ENCODE measurements at places on chromosomes 1 and 21. TPM values are rescaled to one million over a fixed set of nuclear protein-coding genes. Genes with fewer than 3 reads are reported as not detected.

DNA sequence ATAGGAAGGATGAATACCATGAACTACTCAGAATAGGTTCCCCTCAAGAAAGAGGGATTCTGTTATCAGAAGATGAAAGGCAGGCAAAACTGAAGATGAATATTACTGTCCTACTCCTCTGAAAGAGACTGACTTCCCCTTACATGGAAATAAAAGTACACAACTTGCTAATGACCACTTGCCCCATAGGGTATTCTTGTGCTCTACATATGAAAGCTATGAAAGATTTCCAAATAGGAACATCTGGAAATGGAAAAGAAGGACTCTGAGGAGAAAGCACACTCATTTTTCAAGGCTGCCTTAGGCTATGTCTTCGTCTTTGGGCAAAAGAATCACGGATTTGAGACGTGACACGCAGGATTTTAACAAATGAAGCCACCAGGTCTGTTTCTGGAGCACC is 170.1 kb upstream of the DAB1 start:
- DNase-seq = no peak

DNA sequence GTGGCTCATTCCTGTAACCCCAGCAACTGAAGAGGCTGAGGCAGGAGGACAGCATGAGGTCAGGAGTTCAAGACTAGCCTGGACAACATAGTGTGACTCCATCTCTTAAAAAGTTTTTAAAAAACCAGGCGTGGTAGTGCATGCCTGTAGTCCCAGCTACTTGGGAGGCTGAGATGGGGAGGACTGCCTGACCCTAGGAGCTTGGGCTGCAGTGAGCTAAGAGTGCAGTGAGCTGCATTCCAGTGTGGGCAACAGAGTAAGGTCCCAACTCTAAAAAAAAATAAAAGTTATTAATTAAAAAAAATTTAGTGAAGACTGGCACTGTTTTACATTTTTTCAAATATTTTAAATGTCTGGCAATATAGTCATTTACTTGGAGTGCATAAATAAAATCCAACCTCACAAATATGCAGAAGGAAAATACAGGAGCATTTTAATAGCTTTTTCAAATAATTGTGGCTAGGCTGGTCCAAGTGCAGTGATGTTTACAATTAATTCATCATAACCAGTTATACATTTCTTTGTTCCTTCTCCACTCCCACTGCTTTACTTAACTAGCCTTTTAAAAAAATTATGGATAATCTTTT is 10.8 kb downstream of the ZBTB8OS start:
- DNase-seq = no peak

SYT14 gene
- 8.8 TPM for total RNA-seq

- DNase-seq = no peak
Measured at GRCh38 chr1:204110894-204111633, 38.1 kb downstream of the SOX13 start.

- no peak for DNase-seq
Measured at GRCh38 chr1:209926045-209926444, 12.0 kb upstream of the SYT14 start.

PLPPR5 gene
- total RNA-seq = 0.79 TPM

GRCh38 chr1:22509815-22510214 is 53.5 kb upstream of the EPHA8 start:
- no peak for DNase-seq

MLLT11 gene
- total RNA-seq = 13.0 TPM

VASH2 gene
- total RNA-seq = 76.1 TPM

DNA sequence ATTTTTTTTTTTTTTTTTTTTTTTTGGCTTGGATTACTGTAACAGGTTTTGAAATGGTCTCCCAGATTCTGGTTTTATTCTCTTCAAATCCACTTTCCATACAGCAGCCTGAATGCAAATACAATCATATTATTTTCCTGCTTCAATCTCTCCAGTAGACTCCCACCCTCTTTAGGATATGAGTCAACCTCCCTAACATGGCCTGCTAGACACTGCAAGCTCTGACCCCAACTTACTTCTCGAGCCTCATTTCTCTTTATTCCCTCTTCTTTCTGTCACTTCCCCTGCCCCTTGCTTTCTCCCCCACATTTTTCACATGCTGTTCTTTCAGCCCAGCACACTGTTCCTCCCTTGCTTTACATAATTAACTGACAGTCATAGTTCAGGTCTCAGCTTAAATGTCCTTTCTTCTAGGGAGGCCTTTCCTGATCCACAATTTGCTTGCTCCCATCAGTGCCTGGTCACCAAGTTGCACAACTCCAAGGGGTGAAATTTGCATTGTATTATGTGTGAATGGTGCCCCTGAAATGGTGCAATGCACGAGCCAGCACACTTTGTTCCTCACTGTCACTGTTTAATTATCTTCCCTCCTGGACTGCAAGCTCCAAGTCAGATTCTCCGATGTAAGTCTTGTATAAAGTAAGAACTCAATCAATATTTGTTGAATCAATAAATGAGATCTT is 22.1 kb upstream of the IL19 start:
- DNase-seq = no peak

GRCh38 chr1:95002540-95003432 is 70.0 kb downstream of the ALG14 start:
- no peak for DNase-seq

DNA sequence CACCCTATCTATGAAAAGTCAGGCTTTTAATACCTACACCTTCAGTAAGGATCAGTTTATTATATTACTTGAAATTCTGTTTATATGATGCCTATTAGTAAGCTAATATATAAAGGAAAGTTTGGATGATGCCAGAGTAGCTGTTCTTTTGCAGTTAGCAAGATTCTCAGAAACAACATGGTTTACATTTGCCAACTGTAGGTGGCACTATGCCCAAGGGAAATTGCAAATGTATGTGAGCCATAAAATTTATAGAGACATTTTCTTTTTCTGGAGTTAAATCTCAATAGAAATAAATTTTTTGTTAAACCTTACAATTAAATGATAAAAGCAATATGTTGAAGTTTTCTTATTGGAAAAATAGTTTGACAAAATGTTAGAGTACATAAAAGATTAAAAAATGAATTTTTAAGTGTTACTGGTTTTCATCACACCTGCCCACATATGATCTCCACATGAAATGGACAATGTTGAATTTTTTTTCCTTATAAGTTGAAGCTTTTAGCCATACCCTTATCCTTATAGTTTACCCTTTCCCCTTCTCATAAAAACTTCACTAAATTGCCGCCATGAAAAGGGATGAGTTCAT is 32.1 kb upstream of the EPHX4 start:
- no peak for DNase-seq

NUP210L gene
- not detected for total RNA-seq

PPCS gene
- total RNA-seq = 36.7 TPM

DNA sequence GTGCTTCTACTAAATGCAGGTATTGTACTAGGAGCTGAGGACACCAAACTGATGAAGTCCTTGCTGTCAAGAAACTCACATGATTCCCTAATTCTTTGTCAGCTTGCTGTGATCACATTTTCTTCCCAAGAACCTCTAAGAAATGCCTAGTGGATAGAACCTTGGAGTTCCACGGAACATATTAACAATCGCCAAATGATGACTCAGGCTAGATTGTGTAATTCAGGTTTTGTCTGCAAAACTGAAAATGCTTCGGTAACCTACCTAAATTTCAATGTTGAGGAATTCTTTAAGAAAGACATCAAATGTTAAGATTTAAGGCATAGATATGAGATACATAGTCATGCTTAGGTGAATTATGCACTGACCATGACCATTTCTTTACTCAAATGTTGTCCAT is 1.7 kb upstream of the GADD45A start:
- DNase-seq = no peak

GRCh38 chr1:241475671-241476070 is 43.9 kb downstream of the FH start:
- DNase-seq = no peak

HSD3B2 gene
- total RNA-seq = not detected

RIPK4 gene
- total RNA-seq = 3.6 TPM

GRCh38 chr1:151418081-151418480 is 18.7 kb downstream of the PSMB4 start:
- no peak for DNase-seq

- DNase-seq = no peak
Measured at GRCh38 chr21:27505516-27505915, 538.6 kb upstream of the ADAMTS5 start.

- DNase-seq = no peak
Measured at GRCh38 chr1:47521034-47521881, 83.4 kb downstream of the FOXD2 start.

GRCh38 chr1:59730759-59731478 is 83.8 kb upstream of the HOOK1 start:
- DNase-seq = no peak

IL22RA1 gene
- total RNA-seq = 0.13 TPM

- no peak for DNase-seq
Measured at GRCh38 chr1:61318319-61319125, 236.2 kb downstream of the NFIA start.

DNA sequence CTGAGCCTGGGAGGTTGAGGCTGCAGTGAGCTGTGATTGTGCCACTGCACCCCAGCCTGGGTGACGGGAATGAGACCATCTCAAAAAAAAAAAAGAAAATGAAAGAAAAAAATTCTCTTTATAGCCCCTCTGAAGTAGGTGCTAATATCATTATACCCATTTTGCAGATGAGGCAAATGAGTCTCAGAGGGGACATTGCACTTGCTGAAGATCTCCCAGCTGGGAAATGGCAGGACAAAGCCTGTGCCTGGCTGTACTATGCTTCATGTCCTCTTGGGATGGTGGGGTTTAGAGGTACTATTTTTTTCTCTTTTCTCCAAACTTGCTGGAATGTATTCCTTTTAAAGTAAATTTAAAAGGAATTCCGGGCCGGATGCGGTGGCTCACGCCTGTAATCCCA is 1.6 kb downstream of the SMPDL3B start:
- DNase-seq = no peak

DNA sequence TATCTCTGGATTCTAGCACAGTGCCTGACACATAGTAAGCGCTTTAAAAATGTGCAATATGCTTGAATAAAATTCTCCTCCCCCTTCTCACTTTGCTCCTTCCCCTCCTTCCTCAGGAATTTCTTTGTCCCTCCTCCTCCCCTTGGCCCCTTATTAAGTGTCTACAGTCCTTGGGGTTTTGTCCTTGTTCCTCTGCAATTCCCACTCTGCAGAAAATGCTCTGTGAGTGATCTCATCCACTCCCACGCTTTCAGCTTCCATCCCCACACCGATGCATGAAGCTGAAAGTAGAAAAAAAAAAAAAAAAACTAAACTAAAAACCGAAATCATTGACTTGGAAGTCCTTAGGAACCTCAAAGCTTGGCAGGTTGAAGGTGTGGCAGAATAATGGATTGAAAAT is 273.6 kb downstream of the RRAGC start:
- DNase-seq = no peak

DNA sequence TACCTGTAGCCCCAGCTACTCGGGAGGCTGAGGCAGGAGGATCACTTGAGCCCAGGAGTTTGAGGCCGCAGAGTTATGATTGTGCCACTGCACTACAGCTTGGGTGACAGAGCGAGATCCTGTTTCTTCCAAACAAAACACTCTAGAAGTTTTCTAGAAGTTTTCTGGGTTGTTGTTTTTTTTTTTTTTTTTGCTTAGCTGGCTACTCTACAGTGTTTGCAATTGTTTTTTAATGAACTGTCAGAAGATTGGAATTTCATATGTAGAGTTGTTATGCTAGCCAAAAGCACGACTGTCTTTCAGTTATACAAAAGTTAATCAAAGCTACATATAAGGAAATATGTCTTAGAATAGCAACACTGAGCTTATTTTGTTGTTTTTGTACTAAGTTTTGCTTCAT is 30.9 kb upstream of the NEXN start:
- no peak for DNase-seq

- no peak for DNase-seq
Measured at GRCh38 chr1:212256369-212256768, 28.8 kb upstream of the PPP2R5A start.

HHAT gene
- total RNA-seq = 0.48 TPM

ZFP69B gene
- total RNA-seq = 16.2 TPM

DNA sequence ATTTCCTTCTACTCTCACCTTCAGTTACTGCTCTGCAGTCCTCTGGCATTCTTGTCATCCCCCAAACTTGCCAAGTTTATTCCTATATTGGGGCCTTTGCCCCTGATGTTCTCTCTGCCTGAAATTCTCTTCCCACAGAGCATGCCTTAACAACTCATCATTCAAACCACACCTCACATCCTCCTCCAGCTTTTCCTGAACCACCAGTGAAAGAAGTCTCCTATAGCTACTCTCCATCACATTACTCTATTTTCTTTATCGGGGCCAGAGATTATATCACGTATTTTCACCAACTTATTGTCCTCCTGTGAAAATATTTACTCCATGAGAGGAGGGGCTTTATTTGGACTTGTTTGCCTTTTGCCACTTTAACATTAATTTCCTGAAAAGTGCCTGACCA is 32.1 kb downstream of the EXTL2 start:
- DNase-seq = no peak

OR2T29 gene
- not detected for total RNA-seq

ESRRG gene
- 0.44 TPM for total RNA-seq

DNA sequence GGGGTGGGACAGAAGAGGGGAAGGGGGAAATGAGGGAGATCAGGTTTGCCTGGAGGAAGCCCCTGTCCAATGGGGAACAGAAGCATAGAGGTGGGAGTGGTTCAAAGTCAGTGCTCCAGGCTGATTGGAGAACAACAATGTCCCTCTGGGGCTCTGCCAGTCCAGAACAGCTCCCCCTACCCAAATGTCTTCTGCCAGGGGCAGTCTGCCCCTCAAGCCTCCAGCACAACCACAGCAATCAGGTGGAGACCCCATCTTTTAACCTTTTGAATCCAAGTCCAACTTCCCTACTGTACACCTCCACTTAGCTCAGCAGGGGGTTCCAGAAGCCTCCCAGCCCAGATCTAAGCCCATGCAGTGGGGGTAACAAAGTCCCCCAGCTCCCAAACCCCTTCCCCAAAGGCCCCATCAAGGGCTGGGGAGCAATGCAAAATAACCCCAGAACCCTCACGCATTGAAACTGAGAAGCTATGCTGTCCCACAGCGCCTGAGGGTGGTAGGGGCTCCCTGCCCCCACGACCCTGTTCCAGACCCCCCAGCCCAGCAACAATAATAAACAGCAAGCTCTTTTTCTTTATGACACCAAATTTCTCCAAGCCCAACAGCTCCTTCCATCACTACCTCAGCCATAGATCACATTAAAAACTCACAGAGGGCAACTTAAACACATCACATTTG is 3.3 kb downstream of the AHDC1 start:
- DNase-seq = peak; percentile 85

DIO1 gene
- not detected for total RNA-seq

PGLYRP4 gene
- not detected for total RNA-seq

DNA sequence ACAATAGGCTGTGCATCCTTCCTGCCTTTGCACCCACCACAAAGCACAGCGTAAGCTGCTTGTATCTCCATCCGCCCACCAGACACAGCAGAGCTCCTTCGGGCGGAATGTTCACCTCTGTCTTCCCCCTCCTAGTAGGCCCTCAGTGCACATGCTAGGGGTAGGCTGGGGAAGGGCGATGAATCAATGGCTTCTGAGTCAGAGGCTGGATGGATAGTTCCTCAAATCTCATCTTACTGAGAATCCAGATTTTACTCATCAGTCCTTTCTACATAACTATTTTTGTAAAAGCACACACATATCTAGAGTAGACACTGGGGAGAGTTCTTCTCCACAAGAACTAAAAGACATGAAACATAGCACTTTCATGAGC is 73.8 kb downstream of the BCAR3 start:
- DNase-seq = no peak

Measured in H9 (cell line).